ENCODE measurements at places on chromosomes 6 and 20. TPM values are rescaled to one million over a fixed set of nuclear protein-coding genes. Genes with fewer than 3 reads are reported as not detected.

The DEF6 gene
- total RNA-seq, result 1.4 TPM

The UNC93A gene
- not detected for total RNA-seq

The KIF25 gene
- not detected for total RNA-seq

DNA sequence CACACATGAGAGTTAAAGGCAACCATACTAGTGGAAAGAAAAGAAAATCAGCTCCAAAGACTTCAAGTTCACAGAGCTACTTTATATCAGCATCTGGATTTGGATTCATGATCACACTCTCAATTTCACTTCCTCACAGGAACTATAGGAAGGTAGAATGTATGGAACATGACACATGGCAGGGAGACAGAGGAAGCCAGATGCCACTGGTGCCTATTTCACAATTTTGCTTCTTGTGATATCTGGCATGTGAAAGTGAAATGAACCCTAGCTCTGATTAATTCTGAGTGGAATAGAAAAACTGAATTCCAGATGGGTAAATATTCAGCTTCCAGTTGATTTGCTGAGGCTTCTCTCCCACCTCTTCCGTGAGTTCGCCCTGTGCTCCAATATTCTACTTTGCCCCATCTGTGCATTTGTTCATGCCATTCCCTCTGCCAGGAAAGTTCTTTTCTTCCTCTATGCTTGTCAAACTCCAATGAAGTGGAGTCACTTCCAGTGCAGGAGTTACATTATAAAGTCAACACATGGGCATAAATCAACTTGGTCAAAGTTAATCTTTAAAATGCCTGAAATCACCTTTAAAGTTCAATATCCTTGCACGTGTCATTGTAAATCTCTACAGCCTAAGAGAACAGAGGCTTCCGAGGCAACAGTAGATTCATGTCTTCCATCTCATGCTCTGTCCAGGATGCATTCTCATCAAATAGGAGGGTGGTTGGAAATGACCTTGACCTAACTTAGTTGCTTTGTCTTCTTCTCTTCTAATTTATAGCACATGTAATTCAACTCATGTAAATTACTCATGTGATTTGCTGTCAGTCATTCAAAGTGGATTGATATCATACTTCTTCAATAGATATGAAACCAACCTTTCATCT lies 275.3 kb downstream of the HIVEP2 start:
- H3K27ac ChIP-seq, result no peak overlapping the region
- no peak for DNase-seq
- H3K4me1 ChIP-seq, result no peaks in the 10 kb centered on the region
- H3K4me3 ChIP-seq, result no peak overlapping the region
- H3K27me3 ChIP-seq, result no peaks in the 10 kb centered on the region

DNA sequence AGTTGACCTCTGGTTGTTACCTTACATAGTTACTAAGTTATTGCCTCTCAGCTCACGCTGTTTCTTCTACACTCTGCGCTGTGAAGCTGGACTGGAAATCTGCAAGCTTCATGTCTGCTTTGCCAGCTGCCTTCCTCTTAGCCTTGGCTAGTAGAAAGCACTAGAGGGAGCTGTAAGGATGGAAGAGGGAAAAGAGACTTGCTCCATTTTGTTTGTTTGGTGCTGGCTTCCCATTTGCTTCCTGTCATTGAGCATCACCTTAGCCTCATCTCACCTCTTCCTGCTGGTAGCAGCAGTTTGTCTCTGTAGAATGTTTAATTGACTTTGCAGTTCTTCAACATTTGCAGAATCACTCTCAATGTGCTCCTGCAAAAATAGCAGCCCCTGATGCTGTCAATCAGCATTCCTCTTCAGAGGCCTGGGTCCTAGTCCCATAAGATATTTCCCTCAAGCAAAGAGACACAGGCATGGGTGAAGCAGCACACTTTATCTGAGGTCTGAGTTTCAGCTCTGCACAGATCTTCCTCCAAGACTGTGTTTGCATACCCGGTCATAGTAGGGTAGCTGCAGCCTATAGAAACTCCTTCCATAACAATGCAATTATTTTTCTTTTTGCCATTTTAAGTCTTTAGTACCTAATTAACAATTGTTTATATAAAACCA lies 302.2 kb upstream of the EPHA7 start:
- H3K27me3 ChIP-seq, result no peaks in the 10 kb centered on the region
- no peaks in the 10 kb centered on the region for H3K4me1 ChIP-seq
- H3K27ac ChIP-seq, result no peak overlapping the region
- no peaks in the 10 kb centered on the region for H3K36me3 ChIP-seq
- no peak overlapping the region for H3K4me3 ChIP-seq
- DNase-seq, result no peak

- H3K36me3 ChIP-seq, result no peaks in the 10 kb centered on the region
- no peak for DNase-seq
- no peaks in the 10 kb centered on the region for H3K27me3 ChIP-seq
- H3K4me3 ChIP-seq, result no peak overlapping the region
These were observed 13.8 kb downstream of the SYNJ2 start for GRCh38 chr6:157995458-157995857.

- no peaks in the 10 kb centered on the region for H3K27me3 ChIP-seq
- DNase-seq, result no peak
- H3K27ac ChIP-seq, result no peak overlapping the region
- H3K4me1 ChIP-seq, result peaks cover 4% of the 10 kb centered on the region
- H3K4me3 ChIP-seq, result no peak overlapping the region
These were observed 99.3 kb upstream of the ARMC2 start for GRCh38 chr6:108748959-108749358.

GRCh38 chr20:37390503-37390890 lies 44.6 kb downstream of the SRC start:
- H3K4me3 ChIP-seq, result no peak overlapping the region
- no peak overlapping the region for H3K27ac ChIP-seq
- DNase-seq, result no peak
- peaks cover 19% of the 10 kb centered on the region for H3K4me1 ChIP-seq
- no peaks in the 10 kb centered on the region for H3K27me3 ChIP-seq

DNA sequence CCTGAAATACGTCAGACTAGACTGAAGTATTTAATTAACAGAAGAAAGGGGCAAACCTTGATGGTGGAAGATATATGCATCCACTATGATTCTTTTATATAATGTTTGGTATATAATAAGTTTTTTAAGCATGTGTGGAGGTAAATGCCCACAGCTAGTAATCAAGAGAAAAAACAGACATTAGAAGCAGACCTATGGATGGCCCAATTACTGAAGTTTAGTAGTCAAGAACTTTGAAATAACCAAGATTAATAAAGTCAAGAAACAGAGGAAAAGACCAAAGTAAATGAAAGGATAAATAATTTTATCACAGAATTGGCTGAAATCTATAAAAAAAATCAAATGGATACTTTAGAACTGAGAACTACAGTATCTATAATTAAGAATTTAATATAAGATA lies 15.3 kb downstream of the TTI1 start:
- no peaks in the 10 kb centered on the region for H3K4me1 ChIP-seq
- no peak overlapping the region for H3K4me3 ChIP-seq
- peaks cover 37% of the 10 kb centered on the region for H3K36me3 ChIP-seq
- no peaks in the 10 kb centered on the region for H3K27me3 ChIP-seq

DNA sequence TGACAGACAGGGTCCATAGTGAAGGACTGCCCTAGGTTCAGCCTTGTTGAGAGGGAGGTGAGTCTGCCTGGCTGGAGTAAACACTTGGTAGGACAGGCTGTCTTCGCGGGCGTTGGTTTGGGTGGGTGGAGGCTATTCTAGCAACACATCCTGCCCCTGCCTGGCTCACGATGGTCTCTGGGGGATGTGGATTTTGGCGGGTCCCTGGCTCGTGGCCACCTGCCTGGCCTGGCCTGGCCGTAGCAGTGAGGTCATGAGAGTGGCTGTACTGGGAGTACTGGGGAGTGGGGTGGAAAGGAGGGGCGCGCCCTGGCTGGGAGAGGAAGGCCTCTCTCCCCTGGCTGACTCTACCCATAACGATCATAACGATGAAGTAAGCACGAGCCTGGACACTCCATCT lies 30.2 kb upstream of the MRPS18A start:
- DNase-seq, result peak; percentile 92
- no peaks in the 10 kb centered on the region for H3K4me1 ChIP-seq
- H3K36me3 ChIP-seq, result no peaks in the 10 kb centered on the region
- no peak overlapping the region for H3K4me3 ChIP-seq
- no peaks in the 10 kb centered on the region for H3K27me3 ChIP-seq
